T-helper 9 cell (primary cell): ENCODE measurements at places on chromosomes 7 and 10.

GRCh38 chr10:33137356-33138005 lies 179.5 kb upstream of the ITGB1 start:
- DNase-seq: no peak

DNA sequence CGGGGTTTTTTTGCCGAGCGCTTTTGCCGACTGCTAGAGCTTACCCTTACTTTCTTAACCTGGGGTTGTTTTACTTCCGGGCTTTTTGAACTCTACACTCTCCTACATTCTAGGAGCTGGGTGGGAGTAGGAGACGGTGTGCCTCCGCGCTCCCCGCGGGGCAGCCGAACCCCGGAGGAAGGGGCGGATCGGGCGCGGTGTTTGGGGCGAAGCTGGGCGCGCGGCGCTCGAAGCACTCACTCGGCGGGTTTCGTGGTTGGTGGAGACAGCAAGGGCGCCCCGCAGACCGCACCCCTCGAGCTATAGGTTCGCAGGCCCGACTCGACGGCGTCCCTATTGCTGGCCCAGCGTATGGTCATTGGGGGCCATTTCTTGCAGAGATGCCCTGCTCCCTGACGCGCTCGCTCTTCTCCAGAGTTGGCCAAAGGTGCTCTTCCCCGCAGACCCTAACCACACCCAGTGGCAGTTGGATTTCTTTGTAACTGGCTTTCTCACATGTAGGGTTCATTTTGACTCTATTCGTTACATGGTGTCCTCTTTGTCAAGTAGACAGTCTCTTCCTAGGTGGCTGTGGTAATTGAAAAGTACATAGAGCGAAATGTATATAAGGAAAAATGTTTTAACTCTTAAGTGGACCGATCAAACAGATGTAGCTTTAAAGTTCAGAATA lies 364 bp downstream of the ZNF518A start:
- DNase-seq: peak; percentile 51

DNA sequence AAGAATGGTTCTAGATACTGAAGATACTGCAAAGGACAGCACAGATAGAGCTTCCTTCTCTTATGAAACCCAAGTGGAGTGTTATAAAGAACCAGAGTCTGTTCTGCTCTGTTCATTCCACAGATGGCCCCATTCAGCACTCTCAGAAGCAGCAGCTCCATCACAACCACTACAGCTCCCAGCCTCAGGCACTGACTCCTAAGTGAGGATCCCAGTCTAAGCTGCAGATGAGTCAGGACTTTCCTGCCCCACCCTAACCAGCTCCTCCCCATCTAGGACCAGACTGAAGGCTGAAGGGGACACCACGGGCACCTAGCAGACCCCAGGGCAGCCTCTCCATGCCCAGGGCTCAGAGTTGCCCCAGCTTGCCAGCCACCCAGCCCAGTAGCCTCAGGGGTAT lies 379.8 kb downstream of the GRID1 start:
- DNase-seq: no peak

DNA sequence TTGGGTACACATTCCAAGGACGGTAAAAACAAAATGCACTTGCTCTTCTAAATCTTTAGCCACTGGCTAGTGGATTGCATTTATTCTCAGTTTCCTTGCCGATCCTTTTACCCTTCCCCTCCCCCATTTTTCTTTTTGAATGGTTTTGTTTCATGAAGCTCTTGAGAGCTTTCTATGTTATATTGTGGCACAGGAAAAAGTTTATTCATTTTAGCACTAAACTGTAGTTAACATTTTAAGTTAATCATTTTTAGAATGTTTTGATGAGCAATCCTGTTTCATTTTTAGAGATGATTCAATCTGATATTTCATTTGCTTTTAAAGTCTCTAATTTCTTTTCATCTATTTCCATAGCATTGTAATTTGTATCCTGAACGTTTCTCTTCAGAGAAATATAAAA lies 24.0 kb downstream of the ZEB1 start:
- no peak for DNase-seq

DNA sequence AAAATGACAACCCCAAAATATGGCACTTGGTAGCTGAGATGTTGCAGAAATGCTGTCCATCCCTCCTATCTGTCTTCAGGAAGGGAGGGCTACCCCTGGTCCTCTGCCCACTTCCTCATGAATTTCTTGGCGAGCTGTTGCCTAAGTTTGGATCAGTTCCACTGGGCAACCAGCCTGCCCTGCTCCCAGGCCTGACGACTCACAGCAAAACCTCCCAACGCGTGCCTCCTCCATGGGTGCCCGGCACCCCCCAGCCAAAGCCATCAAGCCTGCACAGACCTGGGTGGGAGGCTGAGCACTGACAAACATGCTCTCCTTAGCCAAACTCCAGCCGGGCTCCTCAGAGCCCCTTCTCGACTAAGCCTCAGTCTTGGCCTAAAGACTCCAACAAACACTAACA lies 8.9 kb downstream of the VSTM4 start:
- no peak for DNase-seq

GRCh38 chr7:54802841-54803240 lies 43.8 kb upstream of the SEC61G start:
- DNase-seq: no peak

- DNase-seq: no peak
Measured at GRCh38 chr7:7761340-7761973, 43.0 kb upstream of the RPA3 start.

DNA sequence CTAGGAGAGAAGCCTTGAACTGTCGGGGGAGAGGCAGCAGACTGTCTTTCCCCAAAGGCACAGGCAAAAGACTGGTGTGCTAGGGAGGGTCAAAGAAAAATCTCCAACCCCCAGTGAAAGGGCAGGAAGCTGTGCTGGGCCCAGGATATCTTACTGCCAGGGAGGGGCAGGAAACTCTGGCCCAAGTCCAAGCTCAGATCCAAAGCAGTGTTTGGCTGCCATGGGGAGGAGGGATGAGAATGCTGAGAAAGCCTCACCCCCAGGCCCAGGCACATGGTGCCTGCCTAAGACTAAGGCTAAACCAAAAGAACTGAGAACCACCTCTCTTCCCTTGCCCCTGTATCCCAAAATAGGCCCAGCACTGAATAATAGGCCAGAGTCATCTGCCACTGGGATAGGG lies 171.2 kb downstream of the PLPP4 start:
- no peak for DNase-seq

DNA sequence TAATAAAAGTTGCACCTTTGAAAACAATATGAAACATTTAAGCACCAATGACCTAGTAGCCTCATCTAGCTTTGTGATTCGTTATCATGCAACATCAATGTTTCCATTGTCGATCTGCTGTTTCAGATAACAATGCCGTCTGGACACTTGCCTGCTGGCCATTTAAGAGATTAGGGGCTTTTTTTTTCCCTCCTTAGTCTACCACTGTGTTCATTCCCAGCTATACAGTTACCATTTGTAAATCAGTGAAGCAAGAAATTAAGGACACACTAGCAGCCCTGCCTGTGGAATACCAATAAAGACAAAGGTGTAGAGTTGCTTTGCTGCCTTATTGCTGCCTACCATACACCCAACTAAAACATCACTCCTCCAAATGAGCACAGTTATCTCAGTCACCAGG lies 37.6 kb upstream of the MYO3A start:
- no peak for DNase-seq

DNA sequence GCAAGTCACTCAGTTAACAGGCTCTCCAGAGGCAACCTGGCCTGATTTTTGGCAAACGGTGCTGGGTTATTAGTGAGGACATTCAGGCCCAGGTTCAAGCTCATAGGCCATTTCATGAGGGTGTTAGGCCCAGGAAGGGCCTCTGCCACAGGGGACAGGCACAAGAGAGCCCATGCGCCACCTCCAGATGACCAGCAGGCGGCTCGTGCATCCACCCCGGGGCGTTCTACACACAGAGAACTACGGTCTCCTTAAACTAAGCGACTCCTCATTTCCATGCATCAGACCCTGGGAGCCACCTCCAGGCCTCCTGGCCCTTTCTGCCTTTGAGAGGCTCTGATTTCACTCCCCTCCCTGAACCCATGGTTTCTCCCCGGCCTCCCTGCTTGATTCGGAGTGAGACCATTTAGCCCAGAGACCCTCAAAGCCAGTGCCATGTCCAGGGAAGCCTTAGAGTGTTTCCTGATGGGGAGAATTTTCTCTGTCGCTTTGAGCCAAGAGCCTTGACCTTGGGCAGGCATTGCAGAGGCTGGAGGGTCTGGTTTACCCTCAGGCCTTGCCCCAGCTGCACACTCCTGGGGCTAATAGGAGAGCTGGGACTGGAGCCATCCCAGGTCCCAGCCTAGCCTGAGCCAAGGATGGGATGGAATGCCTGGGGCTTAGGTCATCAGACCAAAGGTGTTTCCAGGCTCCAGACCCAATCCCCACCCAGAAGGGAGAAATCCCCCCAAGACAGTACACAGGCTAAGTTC lies 188.0 kb downstream of the GRID1 start:
- no peak for DNase-seq

- DNase-seq: no peak
Measured at GRCh38 chr10:103958996-103959395, 7.9 kb upstream of the SLK start.

DNA sequence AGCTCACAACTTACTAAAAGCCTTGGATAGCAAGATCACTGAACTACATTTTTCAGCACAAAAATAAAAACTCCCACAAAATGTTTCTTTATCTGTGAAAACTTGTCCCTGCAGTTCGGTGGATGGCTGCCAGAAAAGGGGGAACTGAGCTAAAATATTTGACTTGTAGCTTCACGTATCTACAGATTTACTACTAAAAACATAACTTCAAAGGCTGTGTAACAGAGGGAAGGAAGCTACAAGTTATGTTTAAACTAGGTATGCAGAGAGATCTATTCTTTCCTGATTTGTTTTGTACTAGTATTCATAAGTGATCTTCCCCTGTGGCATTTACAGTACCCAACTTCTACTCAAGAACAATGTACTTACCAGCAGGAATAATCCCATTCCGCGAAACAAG lies 25.1 kb downstream of the SGCE start:
- DNase-seq: no peak

DNA sequence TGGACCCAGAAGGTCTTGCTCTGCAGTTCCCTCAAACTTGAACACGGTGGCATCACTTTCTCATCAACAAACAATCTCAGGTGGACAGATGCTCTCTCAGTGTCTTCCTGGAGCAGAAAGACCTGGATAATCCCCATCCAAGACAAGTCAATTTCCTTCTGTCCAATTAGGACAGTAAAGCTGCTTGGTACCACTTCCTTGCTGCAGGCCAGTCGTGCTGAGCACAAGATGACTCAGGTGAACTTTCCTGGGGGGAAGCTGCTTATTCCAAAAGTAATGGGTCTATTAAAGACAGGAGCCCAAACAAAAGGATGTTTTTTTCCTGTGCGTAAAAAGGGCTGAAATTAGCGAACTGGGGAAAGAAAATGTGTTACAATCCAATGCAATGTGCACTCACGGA lies 107.6 kb upstream of the AFAP1L2 start:
- no peak for DNase-seq

DNA sequence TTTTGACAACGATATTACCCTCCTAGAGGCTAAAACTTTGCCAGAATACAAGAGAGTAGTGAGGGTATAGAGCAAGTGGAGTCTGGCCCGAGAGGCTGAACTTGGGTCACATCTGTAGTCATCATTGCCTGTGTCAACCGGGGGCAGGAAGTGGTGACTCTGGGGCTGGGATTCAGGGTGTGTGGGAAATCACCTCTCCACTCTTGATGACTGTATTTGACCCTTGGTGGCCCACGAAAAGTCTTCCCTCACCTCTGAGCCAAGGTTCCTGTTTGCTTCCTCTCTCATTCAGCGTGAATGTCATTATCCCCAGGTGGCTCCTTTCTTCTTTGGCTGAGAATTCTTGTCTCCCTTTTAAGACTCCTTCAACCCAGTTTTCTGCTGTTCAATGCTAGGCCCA lies 240.4 kb downstream of the ABCA13 start:
- no peak for DNase-seq

GRCh38 chr10:97656777-97657176 lies 16.3 kb downstream of the PI4K2A start:
- DNase-seq: no peak

- no peak for DNase-seq
Measured at GRCh38 chr7:132654150-132654549, 77.9 kb upstream of the PLXNA4 start.

- no peak for DNase-seq
Measured at GRCh38 chr7:157495594-157495993, 158.8 kb downstream of the DNAJB6 start.

DNA sequence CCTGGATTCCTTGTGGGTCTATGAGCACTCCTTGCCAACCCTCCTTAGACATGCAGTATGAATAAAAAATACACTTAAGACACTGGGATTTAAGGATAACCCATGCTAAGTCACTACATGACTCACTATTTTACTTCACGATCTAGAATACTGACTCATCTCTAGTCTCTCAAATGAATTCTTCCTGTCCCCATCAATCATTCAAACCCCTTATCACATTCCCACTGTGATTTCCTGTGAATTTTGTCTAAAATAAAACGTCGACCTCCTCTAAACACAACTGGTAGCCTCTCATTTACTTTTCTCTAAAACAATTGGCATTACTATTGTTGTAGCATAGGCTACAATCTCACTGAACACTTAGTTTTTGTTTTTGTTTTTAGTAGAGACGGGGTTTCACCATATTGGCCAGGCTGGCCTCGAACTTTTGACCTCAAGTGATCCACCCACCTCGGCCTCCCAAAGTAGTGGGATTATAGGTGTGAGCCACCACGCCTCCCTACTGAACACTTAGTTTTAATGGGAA lies 3.9 kb upstream of the IQUB start:
- no peak for DNase-seq

GRCh38 chr10:61842755-61843497 lies 58.6 kb upstream of the ARID5B start:
- no peak for DNase-seq

GRCh38 chr7:83519240-83519639 lies 129.7 kb downstream of the SEMA3E start:
- no peak for DNase-seq

DNA sequence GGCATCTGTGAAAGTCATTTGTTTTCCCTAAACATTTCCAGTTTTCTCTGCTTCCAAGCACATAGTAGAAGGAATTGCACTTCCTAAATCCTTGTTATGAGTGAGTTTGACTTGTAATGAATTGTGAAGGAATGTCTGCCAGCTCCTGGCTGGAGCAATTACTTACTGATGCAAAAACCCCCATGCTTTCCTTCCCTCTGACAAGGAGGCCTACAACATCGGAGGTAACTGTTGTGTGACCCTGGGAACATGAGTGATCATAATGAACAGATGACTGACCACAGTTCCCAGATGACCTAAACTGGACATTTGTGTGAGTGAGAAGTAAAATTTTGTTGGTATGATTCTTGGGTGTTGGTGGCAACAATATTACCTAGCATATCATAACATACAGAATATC lies 21.4 kb upstream of the CPVL start:
- no peak for DNase-seq
